ENCODE measurements at places on chromosomes 3 and 15.

GRCh38 chr3:61315871-61316270, 64.6 kb upstream of the FHIT start:
- no peak for DNase-seq

GRCh38 chr3:52781741-52782140, 4.3 kb downstream of the ITIH1 start:
- no peak for DNase-seq

- DNase-seq = no peak
Measured at GRCh38 chr3:125238759-125239158, 26.2 kb upstream of the SLC12A8 start.

GRCh38 chr15:77966540-77967234, 110.8 kb downstream of the TBC1D2B start:
- DNase-seq = peak; percentile 38

- no peak for DNase-seq
Measured at GRCh38 chr3:77620009-77620408, 580.1 kb downstream of the ROBO2 start.

Data from stimulated activated CD4-positive, alpha-beta T cell treated with anti-CD3 and anti-CD28 coated beads, Interleukin-12 subunit alpha, Interleukin-12 subunit beta, amount 100 ng/mL, for 4 hours (primary cell).